ENCODE measurements at places on chromosomes 3 and 15.

DNA sequence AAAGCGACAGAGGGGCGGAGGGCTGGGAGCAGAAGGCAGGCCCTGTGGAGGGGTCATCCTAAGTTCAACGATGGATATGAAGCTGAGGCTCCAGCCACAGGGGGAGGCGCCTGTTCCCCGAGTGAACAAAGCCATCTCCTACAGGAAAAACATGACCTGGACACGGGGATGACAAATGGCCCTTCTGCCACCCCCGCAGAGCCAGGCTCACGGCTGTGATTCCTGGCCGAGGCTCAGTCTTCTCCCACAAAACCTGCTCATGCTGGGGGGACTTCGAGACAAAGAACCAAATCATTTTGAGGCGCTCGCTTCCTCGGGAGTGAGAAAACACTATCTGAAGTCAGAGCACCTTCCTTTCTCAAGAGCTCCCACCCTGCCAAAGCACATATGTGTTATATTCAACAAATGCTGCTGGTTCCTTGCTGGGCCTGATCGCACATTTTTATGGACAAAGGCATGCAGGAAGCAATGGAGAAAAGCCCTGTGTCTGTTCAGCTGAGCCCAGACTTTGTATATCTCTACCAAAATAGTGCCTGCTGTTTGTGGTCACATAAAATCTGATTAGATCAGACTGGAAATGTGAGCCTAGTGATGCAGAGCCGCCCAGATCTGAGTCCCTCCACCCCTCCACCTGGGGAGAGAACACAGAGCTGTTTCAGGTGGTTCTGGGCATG lies 5.6 kb downstream of the RBP1 start:
- DNase-seq: no peak

DNA sequence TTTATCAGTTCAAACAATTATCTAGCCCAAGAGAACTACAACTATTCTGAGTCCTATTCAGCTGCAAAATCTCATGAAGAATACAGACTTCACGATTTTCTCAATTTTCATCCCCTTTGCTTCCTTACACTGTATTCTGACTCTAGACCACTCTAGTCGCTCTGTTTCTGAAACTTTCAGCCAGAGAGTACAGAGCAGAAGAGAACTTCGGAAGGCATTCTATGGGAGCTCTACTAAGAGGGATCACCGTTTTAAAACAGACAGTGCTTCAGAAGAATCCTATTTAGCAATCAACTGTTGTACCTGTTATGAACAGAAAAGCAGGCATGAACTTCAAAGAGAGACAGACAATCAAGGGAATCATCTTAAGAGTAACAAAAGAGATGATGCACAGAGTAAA lies 419.4 kb downstream of the SHQ1 start:
- DNase-seq: no peak

GRCh38 chr3:17052363-17052762 lies 167.6 kb downstream of the PLCL2 start:
- no peak for DNase-seq

DNA sequence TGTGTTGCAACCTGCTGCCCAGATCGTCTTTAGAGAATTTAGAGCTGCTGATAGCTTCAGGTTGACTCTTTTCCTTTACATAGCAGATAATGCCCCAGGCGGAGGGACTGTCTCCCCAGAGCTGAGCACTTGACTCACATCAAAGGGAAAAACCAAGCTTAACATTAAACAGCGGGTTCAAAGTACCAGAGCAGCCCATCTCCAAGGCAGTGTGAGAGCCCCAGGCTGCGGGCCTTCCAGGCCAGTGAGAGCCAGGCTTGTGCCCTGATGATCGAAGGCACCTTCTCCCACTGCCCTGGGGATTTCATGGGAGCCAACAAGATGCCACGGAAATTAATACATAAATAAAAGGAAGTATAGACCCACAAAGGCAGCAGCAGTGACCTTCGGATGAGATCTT lies 275.6 kb downstream of the XXYLT1 start:
- DNase-seq: no peak

GRCh38 chr15:95990833-95991232 lies 339.7 kb upstream of the NR2F2 start:
- no peak for DNase-seq

GRCh38 chr15:77037388-77038209 lies 33.3 kb downstream of the TSPAN3 start:
- no peak for DNase-seq

GRCh38 chr3:100144255-100144866 lies 30.1 kb upstream of the FILIP1L start:
- no peak for DNase-seq

GRCh38 chr3:42720126-42720525 lies 17.5 kb upstream of the HHATL start:
- DNase-seq: no peak

GRCh38 chr15:66883284-66883911 lies 181.4 kb downstream of the SMAD6 start:
- peak; percentile 77 for DNase-seq

DNA sequence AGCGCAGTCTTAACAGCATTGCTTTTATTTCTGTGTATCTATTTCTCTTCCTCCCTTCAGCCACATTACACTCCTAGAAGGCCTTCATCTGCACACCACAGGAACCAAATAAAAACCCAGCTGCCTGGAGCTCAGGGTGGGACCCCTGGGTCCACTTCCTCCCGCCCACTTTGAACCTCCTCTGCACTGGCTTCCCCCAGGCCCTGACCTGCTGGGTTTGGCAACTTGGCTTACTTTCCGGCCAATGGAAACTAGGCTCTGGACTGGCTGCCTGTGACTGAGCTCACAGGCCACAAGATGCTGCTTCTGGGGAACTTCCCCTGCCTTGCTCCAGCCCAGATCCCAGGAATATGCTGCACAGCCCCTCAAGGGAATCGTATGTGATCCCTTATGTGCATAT lies 89.8 kb downstream of the SEMA5B start:
- DNase-seq: no peak

DNA sequence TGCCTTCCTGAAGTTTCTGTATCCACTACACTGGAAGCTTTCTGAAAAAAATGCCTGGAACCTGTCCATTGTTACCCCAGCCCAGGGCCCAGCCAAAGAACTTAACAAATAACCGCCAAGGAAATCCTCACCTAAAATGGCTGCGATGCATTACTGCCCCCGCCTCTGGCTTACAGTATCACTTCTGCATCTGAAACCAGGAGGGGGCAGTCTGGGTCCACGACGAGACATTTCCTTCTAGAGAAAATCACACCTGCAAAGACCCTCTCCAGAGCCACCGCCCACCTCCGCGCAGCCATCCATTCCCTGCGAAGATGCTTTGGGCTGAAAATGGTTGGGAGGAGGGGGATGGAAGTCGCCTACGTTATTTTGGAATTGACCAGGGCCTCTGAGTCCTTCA lies 22.4 kb upstream of the CELF6 start:
- no peak for DNase-seq

- no peak for DNase-seq
These were observed 300.5 kb downstream of the RAP2B start for GRCh38 chr3:153462545-153462944.

DNA sequence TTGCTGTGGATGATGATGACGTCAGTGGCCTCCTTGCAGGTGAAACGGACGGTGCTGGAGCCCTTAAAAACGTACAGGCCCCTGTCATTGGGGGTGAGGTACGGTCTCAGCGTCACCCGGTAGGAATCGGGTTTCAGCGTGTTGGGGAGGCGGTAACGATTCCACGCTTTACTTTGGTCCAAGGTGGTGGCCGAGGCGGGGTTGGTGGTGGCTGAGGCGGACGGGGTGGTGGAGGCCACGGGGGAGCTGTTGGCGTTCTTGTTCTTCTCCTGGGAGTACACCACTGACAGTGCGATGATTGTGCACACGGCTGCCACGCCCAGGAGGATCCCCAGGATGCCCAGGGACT lies 8.5 kb downstream of the ANPEP start:
- no peak for DNase-seq

GRCh38 chr3:192186498-192186897 lies 540.8 kb downstream of the FGF12 start:
- DNase-seq: no peak

DNA sequence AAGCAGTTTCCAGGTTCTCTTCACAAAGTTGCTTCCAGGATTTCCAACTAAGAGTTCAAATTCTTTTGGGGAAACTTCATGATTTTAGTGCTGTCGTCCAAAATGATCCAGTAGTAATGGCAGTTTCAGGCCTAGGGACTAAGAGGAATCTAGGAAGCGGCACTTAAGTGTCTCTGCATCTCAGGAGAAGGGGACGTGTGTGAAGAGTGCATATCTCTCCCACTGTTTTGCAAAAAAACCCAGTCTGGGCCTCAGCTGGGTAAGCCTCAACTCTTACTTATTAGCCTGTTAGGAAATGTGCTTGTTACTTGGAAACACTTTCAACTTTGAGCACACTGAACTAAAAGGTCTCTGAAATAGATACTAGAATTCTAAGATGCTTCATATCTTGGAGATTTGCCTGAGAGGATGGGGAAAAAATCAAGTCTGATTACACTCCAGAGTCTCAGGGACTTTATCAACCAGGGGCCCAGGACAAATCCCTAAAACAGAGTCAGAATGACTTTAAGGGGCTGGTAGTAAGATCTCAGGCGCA lies 81.8 kb downstream of the WDR76 start:
- DNase-seq: no peak

DNA sequence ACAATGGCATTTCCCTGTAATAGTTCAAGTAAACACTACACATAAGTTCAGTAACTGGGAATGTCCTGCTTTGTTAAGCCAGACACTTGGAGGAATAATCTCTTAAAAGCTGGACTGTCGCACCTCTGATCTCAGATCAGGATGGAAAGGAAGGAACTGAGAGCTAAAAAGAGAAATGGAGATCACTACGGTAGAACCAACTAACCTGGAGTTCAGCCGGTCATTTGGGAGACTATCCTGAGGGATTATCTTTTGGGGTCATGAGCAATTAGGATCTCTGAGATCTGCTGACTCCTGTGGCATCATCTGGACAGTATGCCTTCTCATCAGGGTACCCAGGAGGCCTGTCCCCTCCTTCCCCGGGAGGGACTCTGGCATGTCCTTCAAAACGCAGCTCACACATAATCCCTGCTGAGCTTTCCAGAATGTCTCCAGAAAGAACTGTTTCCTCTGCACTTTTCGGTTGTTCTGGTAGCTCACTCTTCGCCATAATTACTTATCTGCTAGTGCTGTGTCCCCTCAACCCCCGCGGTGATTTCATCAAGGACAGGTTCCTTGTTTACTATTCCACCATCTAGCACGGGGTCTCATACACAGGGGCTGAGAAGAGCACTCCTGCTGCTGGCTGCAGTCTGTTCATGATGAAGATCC lies 115.6 kb downstream of the SENP2 start:
- no peak for DNase-seq

- DNase-seq: no peak
These were observed 24.8 kb upstream of the PDCD6IP start for GRCh38 chr3:33773637-33774036.

GRCh38 chr3:55723653-55724406 lies 236.7 kb upstream of the WNT5A start:
- DNase-seq: no peak

DNA sequence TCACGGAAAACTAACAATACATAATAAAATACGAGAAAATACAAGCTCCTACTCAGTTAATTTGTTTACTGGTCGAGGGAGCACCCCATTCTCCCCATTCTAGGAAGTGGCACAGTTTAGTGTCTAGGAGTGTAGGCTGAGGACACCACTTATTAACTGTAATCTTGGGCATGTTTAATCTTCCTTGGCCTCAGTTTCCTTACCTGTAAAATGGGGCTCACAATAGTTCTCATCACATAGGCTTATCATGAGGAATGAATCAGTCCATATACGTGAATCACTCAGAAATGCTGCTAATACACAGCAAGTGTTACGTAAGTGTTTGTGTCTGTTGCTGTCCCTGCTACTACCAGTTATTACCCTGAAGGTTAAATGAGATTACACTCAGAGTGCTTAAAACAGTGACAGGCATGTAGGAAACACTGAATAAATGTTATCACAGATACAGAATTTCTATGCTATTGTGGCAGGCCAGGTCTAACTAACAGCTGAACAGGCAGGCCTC lies 210.2 kb downstream of the OSBPL10 start:
- no peak for DNase-seq

DNA sequence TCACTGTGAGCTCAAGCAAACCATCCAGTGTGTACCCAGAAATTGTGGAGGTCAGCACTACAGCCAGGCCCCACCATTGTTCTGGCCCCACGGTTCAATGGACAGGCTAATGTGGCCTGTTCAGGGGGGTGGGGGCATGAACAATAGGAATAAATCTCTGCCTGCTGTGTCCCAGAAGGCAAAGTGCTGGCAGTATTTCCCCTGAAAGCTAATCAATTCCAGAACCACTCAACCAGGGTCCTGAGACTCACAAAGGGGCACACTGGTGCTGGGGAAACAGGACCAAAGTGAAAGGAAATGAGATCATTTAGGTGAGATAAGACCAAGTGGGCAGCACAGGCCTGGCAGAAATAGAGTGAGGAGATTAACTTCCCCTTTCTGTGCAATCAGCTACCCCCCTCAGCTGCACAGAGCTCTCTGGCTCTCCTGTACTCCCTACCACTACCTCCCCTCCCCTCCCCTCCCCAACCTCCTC lies 11.5 kb downstream of the CRYGS start:
- DNase-seq: no peak

DNA sequence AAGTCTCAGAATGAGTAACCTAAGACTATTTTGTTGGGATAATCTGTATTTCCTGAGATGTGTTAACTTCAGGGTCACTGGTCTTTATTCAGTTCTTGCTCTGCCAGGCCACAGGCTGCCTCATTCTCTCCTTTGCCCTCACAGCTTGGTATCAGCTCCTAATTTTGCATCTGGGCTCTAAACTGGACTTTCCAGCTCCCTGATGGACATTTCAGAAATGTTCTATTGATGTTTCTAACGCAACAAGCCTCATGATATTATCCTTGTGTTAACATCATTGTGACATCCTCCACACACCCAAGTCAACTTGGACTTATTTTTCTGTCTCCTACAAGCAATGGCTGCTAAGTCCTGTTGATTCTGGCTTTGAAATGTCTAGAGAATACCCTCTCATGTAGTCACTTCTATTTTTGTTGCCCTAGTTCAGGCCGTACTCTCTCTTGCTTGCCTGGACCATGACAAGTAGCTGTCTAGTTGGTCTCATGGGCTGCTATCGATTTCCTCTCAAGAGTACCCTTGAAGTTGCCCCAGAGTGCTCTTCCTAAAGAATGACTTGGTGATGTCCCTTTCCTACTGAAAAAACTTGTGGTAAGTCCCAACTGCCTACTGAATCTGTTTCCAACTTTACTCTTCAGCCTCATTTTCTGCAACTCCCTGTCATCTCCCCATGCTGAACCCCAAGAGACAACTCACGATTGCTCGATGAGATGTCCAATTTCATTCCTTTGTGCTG lies 52.7 kb downstream of the CHST2 start:
- no peak for DNase-seq

- peak; percentile 73 for DNase-seq
These were observed 130.8 kb upstream of the IL12A start for GRCh38 chr3:159857840-159858239.

DNA sequence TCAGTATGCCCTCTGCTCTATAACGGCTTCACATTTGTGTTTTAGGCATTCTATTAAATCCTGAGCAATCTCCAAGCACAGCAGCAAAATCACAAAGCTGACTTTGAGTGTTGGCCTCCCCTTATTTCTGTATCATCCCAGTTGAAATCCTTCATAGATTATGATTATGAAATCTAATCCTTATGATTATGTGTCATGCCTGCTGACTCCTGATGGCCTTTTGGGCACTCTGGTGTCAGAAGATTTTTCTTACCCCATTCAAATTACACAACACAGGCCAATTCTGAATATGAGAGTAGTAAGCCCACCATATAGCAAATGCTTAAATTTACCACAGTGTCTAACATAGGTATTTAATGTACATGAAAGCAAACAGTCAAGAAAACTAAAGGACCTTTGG lies 34.3 kb downstream of the CDV3 start:
- no peak for DNase-seq
